ENCODE measurements at places on chromosomes 6 and 20. TPM values are rescaled to one million over a fixed set of nuclear protein-coding genes. Genes with fewer than 3 reads are reported as not detected.

DNA sequence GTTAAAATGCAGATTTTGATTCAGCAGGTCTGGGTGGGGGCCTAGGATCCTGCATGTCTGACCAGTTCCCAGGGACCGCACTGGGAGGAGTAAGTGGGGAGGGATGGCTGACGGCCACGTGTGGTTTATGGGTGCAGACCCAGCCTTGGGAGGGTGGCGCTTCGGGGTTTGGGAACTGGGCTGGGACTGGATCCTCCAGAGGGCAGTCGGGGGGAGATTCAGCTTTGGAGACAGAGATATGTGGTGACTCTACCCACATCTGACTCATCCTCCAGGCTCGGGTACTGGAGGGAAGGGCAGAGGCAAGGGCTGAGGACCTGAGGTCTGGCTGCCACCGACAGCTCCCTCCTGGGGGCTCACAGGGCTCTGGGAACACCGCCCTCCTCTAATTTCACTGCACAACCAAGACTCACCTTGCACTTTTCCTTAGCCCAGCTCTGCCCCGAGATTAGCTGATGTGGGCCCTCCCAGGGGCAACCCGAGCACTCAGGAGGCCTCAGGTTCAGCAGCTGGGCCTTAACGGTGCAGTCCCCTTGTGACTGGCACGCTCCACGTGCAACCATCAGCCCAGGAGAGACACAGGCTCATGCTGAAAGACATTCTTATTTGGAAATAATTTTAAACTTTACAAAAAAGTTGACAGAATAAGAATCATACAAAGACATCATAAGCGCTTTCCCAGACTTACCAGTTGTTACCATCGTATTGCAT is 172.8 kb upstream of the PMEPA1 start:
- no peak for DNase-seq

DNA sequence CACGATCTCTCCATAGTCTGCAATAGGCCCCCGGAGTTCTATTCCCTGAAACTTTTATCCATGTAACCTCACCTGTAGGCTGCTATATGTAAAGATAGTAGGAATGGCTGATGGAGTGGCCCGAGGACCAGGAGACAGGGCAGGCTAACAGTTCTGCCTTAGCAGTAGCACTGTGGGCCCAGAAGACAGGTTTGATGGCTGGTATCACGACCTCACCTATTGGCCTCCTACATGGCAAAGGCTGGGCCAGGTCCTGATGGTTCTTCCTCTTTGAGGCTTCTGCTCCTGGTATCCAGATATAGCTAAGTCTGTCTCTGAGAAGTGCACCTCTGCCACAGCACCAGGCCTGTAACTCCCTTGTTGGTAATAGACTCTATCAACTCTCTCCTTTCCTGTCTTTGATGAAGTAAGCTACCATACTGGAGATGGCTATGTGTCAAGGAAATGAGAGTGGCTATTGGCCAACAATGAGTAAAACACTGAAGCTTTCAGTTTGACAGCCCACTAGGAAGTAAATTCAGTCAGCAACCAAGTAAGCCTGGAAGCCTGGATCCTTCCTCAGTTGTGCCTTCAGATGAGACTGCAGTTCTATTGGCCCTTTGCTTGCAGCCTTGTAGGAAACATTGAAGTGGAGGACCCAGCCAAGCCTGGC is 5.7 kb downstream of the SPEF1 start:
- no peak for DNase-seq

DNA sequence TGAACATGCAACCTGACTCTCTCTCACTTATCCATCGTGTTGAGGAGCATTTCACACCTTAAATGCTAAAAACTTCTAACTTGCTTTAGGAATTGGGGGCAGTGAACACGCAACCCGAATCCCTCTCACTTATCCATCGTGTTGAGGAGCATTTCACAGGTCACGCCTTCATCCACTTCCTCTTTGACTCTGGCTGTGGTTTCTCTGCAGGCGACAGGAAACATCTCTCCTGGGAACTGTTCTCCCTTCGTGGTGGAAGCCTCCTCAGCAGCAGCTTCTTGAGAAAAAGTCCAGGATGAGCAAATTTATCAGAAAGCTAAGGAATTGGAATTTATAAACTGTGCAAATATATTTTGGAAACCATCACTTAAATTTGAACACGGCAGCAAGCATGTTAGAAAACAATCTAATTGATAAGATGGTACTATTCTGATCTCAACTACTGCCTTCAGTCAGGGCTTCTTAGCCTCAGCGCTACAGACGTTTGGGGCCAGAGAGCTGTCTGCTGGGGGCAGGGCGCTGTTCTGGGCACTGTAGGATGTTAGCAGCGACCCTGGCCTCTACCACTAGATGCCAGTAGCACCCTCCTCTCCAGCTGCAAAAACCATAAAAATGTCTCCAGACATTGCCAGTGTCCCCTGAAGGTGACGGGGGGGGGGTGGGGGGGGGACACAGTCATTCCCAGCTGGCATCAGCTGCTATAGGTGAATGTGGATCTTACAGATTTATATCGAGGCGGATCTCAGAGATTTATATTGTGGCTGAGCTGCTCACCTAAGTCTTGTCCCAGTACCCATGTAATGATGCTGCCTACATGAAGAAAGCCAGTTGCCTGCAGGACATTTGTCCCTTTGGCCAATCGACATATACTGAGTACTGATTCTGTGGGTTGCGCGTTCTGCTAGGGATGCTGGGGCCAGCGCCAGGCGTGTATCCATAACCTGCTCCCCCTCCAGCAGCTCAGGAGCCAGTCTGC is 26.2 kb downstream of the CTCFL start:
- DNase-seq: no peak

DNA sequence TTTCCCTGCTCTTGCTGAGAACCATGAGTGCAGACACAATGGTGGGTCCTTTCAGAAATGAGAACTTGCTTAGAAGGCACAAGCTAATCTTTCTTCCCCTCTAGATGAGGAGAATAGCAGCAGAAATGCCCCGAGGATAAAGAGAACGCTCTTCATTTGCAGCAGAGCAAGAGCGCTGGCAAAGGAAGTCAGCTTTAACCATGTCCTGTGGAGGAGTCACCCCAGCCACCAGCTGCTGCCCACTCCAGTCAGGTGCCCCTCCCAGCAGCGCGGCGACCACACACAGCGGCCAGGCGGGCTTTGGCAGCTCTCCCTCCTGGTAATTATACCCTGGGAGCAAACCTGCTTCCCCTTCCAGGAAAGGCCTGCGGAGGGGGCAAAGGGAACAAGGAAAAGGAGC is 42.4 kb upstream of the EMILIN3 start:
- no peak for DNase-seq

DNA sequence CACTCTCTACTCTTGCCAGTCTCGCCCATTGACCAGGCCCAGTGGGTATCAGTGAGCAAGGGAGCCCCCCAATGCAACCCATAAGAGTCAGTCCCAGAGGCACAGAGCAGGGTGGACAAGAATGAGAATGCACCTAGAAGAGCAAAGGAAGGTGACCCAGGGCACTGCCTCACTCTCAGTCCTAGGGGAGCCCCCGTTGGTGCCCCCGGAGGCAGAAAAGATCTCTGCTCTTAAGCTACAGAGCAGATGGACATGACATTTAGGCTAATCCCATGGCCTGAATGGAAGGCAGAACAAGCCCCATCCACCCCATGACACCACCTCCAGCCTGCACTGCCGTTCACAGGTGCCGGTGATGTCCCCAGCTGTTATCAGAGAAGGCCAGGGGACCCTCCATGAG is 50.7 kb upstream of the PLEKHG1 start:
- DNase-seq: no peak

DNA sequence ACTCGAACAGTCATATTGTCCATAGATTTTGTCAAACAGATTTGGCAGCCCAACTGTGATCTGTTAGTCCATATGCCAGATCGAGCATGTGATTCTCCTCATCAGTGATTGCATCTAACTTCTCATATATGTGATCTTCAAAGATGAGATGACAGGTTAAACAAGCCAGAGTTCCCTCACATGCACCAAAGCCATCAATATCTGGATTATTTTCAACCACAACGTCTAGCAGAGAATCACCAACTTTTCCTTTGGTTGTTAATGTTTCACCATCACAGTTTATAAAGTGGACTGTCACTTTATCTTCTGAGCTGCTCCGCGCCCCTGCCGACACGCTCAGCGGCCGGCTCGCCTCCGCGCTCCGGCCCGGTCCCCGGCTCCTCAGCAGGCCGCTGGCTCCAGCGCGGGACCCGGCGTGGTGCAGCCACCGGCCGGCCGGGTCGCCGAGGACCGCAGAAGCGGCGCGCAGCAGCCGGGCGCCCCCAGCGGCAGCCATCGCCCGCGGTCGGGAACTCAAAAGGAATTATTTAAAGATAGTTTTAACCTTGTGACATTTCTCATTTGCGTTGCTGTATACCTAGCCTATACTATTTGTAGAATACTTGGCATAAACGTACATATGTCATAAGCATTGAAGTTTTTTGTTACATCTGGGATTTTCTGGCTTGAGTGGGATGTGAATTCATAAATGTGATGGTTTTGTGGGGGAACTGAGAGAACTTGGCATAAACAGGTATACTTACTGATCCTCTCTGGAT is 40.1 kb upstream of the DYNLRB1 start:
- DNase-seq: no peak

DNA sequence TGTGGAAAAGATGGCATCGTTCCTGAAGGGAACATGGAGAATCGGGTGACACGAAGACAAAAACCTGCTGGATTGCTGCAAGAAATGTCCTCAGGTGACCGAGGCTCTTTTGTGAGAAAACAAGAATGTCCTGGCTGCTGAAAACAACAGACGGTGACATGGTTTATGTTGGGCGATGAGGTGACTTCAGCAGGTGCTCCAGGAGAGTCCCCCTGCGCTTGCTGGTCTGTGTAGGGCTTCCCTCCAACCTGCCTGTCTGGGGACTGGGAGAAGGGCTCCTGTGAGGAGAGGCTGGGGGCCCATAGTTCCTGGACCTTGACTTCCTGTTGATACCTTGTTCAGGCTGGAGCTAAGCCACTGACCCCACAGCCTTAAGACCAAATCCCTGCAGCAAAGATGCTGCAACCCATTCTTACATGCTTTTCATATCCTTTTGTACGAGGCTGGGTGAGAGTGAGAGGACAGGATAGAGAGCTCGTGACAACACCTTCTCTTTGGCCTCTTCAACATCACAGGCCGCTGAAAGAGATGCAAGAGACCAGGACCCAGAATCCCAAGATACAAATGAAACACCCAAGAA is 134.8 kb downstream of the CD83 start:
- no peak for DNase-seq

DNA sequence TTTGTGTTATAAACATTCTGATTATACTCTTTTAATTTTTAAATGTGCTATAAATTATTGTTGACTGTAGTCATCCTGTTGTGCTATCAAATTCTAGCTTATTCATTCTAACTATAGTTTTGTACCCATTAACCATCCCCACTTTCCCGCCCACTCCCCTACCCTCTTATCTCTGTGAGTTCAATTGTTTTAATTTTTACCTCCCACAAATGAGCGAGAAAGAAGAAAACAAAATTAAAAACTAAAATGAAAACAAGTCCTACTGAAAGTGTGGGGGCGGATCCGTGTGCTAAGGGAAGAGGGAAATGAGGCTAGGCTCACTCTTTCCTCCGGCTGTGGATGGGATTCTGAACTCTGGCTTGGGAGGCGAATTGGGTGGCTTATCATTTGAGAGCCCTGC is 6.6 kb upstream of the ZNF831 start:
- no peak for DNase-seq

DNA sequence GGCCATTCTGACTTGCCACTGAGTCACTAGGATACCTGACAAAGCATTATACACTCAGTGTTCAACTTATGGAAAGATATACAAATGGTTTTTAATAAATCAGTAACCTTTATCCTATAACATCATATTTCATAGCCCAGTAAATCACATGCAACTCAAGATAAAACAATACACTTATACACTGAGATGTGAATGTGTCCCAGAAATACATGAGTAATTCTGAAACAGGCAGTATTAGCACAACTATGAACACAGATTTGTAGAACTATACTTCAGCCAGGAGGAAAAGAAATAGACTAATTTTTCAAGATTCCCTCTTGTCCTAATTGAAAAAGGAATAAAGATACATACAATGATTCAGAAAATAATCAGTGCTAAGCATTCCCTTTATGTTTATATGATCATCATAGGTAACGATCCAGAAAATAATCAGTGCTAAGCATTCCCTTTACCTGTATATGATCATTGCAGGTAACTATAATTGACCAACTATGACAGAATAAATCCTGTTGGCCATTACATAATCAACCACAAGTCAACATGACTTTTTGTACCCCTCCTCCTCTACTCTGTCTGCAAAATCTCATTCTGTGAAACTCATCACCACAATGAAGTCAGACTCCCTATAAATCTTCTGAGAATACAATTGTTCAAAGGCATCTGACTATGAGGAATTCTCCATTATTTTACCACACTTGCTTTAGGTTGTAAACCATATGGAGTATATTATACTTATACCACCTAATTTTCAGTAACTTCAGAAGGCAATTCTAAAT is 30.3 kb downstream of the HACE1 start:
- no peak for DNase-seq

DNA sequence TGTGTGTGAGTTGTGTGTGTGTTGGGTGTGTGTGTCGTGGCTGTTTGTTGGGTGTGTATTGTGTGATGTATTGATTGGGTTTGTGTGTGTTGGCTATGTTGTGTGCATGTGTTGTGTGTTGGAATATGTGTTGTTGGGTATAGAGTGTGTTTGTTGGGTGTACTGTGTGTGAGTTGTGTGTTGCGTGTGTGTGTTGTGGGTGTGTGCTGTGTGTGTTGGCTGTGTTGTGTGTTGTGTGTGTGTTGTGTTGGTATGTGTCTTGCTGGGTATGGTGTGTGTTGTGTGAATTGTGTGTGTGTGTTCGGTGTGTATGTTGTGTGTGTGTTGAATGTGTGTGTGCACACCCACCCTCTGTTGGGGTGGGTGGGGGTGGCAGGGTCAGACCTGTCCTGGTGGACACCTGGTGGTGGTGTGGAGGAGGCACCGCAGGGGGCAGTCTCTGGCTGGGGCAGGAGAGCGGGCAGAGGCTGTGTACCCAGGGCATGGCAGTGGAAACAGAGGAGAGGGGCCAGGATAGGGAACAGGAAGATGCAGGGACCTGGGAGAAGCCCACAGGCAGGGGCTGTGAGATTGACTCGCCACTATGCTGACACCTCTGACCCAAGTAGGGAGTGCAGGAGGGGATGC is 25.5 kb upstream of the PXDC1 start:
- DNase-seq: no peak

- no peak for DNase-seq
Observed at GRCh38 chr6:75759207-75759606, 10.2 kb downstream of the MYO6 start.

DNA sequence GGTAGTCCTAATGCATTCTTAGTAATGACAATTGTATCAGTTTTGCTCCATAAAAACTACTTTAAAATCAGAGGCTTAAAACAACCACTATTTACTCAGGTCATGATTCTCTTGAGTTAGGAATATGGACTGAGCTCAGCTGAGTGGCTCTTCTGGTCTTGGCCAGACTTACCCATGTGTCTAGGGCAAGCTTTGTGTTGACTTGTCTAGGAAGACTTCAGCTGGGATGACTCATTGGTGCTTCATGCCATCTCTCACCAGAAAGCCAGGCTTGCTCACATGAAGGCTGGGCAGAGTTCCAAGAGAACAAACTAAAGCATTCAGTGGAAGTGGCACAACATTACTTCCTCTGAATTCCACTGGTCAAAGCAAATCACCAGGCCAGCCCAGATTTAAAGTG is 155.3 kb downstream of the DHX35 start:
- DNase-seq: no peak

Gene ANGPT4
- not detected for polyA plus RNA-seq

Gene CCN5
- 2.0 TPM for polyA plus RNA-seq

Gene TCP11
- polyA plus RNA-seq: 0.13 TPM

Gene CTCFL
- not detected for polyA plus RNA-seq

Gene VSX1
- not detected for polyA plus RNA-seq

Gene GLP1R
- polyA plus RNA-seq: not detected

Gene DEFB112
- not detected for polyA plus RNA-seq

Gene TRIM40
- not detected for polyA plus RNA-seq

Gene SLC22A7
- not detected for polyA plus RNA-seq
